ENCODE measurements at places on chromosomes 2 and 18.

GRCh38 chr18:72086421-72086820 lies 457.7 kb downstream of the CBLN2 start:
- peak; percentile 52 for DNase-seq

DNA sequence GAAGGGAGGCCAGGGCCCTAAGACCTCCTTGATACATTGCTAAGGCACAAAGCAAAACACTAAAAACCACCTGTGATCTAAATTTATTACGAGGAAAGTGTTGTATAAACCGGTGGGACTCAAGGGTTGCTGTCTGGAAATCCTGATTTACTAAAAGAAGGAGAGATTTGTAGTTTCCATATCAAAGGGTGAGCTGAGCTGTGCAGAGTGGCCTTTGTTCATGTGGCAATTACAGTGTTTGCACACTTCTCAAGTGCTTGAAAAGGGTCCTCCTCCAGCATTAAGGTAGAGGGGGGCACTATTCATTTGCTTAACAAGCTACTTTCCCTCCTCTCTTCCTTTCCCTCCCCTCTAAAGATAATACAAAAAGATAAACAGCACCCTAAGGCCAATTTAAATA lies 30.5 kb upstream of the ITGA4 start:
- DNase-seq = no peak

DNA sequence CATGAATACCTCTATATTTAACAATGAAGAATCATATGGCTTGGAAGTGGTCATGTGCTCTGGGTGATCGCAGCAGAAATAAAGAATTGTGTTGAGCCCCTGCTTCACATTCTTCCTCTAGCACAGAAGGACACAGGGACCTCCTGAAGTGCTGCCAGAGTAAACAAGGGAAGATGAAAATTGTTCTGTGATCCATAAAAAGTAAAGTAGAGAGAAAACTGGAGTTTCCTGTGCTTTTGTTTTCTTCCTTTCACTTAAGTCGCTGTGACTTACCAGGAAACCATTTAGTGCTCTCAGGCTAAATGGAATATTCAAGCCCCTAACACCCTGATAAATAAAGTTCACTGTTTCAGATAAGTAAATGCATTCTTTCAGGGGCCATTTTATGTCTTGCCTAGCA lies 1173.6 kb upstream of the CHAC2 start:
- no peak for DNase-seq

DNA sequence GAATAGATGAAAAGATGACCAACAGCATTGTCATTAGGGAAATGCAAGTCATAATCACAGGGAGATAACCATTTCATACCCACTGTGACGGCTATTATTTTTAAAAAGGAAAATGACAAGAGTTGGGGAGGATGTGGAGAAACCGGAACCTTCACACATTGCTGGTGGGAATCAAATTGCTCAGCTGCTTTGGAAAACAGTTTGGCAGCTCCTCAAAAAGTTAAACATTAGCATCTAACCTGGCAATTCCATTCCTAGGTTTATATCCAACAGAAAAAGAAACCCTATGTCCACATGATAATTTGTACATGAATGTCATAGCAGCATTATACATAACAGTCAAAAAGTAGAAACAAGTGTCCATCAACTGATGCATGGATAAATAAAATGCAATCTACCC lies 58.2 kb downstream of the KCNG3 start:
- no peak for DNase-seq

DNA sequence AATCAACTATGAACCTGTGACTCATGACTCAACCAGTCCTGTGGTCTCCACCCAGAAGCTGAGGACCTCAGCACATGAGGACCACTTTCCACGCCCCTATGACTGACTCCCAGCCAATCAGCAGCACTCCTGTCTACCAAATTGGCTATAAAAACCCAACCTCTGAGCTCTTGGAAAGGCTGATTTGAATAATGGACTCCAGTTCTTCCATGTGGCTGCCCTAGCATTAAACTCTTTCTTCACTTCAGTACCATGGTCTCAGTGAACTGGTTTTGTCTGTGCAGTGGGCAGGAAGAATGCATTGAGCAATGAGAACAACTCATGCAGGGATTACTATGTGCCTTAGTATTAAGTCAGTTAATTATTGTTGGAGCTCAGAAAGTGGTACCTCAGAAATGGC lies 78.3 kb downstream of the CMPK2 start:
- no peak for DNase-seq

DNA sequence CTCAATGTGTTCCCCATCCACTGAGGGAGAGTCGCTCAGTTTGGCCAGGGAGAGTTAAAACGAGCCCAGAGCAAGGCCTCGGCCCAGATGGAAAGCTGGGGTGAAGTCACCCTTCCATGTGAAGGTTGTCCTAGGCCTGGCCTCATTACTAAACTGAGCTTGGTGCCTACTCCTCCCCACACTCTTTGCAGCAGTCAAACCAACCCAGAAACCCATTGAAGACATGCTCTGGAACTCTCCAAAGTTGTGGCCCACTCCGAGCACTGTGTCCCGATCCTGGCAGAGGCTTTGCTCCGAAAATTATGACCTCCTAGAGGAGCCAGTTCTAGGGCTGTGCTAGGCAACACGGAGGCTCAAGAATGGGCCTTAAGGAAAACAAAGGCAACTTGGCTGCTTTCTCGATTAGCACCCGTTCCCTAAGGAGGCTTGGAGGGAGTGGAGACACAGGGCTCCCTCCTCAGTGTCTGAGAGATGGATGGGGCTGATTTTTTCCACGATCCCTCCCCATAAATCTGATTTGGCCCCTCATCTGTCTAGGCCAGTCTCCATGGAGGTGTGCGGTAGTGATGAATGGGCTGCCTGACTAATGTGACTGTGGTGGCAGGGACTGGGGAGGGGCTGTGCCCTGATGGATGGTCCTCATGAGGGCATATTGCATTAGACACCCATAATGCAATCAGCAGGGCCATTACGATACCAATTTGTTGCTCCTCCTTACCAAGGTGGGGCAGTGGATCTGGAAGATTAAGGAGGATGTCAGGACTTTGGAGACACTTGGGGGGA lies 11.7 kb upstream of the CYP26B1 start:
- DNase-seq = no peak

- no peak for DNase-seq
Measured at GRCh38 chr18:14919666-14920065, 171.7 kb downstream of the ANKRD30B start.

- DNase-seq = peak; percentile 27
Measured at GRCh38 chr2:31886700-31887099, 124.1 kb downstream of the MEMO1 start.

- DNase-seq = no peak
Measured at GRCh38 chr2:234195516-234195915, 145.0 kb downstream of the SPP2 start.

DNA sequence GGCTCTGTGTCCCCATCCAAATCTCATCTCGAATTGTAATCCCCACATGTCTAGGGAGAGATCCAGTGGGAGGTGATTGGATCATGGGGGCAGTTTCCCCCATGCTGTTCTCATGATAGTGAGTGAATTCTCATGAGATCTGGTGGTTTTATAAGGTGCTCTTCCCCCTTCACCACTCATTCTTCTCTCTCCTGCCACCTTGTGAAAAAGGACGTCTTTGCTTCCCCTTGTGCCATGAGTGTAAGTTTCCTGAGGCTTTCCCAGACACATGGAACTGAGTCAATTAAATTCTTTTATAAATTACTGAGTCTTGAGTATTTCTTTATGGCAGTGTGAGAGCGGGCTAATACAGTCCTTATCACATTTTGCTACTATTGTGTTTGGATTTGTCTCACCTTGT lies 177.6 kb upstream of the SLC39A10 start:
- DNase-seq = no peak

DNA sequence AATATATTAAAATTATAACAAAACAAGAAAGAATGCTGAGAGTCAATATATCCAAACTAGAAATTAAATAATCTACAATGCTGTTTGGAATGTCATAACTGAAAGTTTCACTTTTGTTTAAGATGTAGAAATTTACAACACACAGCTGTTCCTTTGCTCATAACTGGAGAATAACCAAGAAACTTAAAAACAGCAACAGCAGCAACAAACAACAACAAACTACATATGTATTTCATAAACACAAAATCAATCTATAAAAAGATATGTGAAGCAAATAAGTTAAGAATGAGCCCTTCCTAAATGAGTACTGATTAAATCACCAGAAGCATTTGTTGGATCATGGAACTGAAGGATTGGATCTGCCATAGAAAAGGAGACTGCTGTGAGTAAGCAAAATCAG lies 456.5 kb upstream of the ZNF804A start:
- no peak for DNase-seq

- DNase-seq = peak; percentile 32
Measured at GRCh38 chr2:229340086-229340760, 69.1 kb upstream of the PID1 start.

- DNase-seq = no peak
Measured at GRCh38 chr2:223044092-223044836, 7.7 kb upstream of the KCNE4 start.

DNA sequence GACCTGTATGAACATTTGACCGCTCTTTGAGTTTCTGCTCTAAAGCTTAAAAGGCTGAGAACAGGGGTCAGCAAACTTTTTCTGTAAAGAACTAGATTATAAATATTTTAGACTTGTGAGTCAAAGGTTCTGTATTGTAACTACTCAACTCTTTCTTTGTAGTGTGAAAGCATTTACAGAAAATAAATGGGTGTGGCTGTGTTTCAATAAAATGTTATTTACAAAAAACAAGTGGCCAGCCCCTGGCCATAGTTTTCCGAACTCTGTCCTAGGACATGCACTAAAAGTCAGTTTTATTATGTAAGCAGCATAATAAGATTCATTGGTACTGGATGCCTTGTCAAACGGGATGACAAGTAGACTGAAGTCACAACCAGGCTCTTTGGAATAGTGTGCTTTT lies 434.9 kb downstream of the ZEB2 start:
- no peak for DNase-seq

DNA sequence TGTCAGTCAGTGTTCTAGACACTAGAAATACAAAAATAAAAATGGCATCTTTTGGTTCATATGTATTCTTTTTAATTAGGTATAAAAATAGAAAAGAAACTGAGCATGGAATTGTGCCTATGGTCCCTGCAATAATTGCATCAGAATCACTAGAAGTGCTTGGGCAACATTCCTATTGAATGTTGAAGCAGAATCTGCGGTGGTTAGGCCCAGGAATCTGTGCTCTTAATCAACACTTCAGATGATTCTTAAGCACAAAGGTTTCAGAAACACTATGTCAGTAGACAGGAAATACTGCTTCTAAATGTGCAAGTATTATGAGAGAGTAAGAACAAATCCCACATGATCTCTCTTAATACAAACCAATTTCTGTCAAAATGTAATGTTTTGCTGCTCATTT lies 20.3 kb upstream of the RBBP8 start:
- no peak for DNase-seq

DNA sequence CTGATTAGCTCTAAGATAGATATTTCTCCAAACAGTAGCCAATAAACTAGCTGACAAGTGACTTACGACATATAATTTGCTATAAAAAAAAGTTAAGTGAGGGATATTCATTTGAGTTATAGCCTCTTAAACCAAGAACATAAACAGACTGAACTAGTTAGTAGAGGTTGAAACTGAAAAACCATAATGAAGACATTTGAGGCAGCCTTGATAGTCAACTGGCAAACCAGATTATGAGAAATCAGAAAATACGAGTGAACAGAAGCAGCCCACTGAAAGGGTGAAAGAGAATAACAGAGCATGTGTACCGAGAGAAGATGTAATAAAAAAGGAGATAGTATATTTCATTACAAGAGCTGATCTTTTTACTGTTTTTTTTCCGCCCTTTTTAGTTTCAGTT lies 698.1 kb upstream of the SETBP1 start:
- DNase-seq = no peak

DNA sequence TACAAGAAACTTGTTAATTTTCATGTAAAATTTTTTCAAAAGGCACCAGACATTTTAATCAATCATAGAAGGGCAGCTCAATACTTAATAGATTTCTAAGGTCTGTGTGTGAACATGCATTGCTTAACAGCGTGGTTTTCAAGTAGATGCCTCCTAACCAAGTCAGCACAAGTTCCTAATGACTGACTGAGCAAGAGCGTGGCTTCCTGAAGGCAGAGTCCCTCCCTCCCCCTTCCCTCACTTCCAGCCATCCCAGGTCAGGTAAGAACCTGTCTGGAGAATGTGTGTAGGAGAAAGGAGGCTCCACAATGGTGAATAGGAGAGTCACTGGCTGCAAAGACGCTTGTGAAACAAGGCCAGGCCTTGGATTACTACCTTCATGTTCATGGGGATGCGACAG lies 33.5 kb upstream of the DAPL1 start:
- DNase-seq = peak; percentile 91

- no peak for DNase-seq
Measured at GRCh38 chr2:120920454-120921148, 184.9 kb downstream of the GLI2 start.

GRCh38 chr2:15772086-15772595 lies 168.2 kb upstream of the MYCN start:
- DNase-seq = no peak

DNA sequence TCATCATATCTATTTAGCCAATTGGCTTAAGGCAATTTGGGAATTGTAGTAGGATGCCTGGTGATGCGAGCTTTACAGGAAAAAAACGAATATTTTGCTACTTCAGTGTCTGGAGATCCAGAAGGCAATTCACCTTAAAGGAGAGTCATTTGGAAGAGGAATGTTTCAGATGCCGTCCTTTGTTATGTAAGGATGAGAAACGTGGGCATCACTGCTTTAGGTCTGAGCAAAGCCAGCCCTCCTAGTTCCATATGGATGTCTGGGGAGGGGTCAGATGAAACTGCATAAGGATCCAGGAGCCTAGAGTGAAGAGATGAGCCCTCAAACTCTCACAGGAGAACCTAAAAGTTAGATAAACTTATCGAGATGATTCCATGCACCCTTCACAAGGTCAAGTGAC lies 30.9 kb upstream of the DOCK10 start:
- no peak for DNase-seq

DNA sequence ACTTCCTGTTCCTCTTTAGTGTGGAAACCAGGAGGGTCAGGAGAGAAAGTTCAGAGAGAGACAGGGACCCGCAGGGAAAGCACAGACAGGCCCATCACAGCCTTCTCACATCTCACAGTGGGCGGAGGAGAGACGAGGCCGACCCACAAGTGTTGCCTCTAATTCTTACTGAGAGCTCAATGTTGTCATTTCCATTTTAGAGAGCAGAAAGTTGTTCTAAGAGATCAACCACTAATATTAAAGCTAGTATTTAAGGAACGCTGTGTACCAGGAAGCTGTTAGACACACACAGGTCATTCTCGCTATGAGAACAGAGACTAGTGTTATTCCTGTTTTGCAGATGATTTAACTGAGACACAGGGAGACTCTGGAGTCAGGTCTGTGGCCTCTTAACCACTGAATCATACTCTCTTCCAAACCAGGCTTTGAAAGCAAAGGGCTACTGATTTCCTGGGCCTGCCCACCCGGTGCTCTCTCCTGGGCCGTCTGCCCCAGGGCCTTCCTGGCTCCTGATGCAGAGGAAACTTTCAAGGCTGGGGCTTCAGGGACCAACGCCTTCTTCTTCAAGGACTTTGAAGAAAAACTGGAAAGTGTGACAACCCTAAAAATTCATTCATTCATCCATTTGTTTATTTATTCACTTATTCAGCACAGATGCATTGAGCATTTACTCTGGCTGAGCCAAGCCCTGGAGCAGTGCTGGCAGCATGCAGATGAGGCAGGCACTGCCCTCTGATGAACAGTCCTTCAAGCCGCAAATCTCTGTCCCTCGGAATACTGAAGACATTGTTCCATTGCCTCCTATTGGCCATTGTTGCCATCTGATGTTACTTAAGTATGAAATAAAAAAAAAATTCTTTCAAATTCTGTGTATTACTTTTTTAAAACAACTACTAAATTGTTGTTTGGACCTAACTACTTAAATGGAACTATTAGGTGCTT lies 37.2 kb upstream of the BIN1 start:
- DNase-seq = peak; percentile 42

All from MCF 10A (cell line).